ENCODE measurements at places on chromosomes 11 and 22.

- no peak for DNase-seq
These were observed 6.3 kb downstream of the GRK2 start for GRCh38 chr11:67272327-67273259.

- DNase-seq: no peak
These were observed 641.6 kb upstream of the TENM4 start for GRCh38 chr11:80082406-80082805.

GRCh38 chr11:44912270-44912987, 38.3 kb downstream of the TP53I11 start:
- no peak for DNase-seq

GRCh38 chr11:16795146-16795545, 56.7 kb downstream of the C11orf58 start:
- DNase-seq: no peak

Data from NCI-H1436 treated with DMSO at 0.1 percent for 48 hours (cell line).